Dorsolateral prefrontal cortex (tissue), 122 donors: ENCODE measurements at places on chromosomes 11 and 22. TPM values are rescaled to one million over a fixed set of nuclear protein-coding genes. Genes with fewer than 3 reads are reported as not detected.

- DNase-seq = peak; percentile 87
Observed at GRCh38 chr22:23128269-23129108, 13.3 kb downstream of the RSPH14 start.

DNA sequence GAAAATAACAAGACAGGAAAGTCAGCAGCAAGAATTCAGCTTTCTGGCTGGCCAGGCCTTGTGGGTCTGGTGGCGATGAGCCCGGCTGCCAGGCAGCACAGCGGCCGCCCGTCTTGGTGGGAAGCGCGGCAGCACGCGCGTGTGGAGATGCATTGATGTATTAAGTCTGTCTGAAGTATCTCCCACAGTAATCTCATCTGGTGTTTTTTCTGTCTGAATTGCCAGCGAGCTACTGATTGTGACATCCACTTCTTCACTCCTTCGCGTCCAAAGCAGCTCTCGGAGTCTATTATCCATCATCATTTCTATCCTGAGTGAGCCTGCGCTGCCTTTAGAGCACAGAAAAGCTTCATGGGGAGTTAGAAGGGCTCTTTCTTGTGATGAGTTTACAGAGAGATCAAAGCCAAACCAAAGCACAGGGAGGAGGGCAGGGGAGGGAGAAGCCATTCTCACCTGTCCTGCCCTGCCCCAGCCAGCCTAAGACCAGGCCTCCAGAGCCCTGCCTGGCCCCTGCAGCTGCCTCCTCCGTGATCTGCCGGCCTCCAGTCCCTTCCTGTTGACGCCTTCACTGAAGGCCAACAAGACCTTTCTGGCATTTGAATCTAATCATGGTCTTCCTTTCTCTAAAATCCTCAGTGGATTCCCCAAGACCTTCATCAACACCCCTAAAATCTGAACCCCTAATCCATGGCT lies 1419.0 kb downstream of the TBC1D22A start:
- DNase-seq = no peak

- DNase-seq = no peak
Observed at GRCh38 chr22:17588606-17589005, 25.3 kb downstream of the SLC25A18 start.

HBB gene
- total RNA-seq = 473 TPM

MUC5AC gene
- not detected for total RNA-seq
